D721Med (cell line): ENCODE measurements at places on chromosomes 13 and 19.

- no peak for DNase-seq
Measured at GRCh38 chr19:34888091-34888490, 38.6 kb upstream of the ZNF30 start.

- DNase-seq = no peak
Measured at GRCh38 chr13:113535381-113535781, 44.9 kb upstream of the DCUN1D2 start.

- no peak for DNase-seq
Measured at GRCh38 chr13:99467764-99468163, 33.5 kb upstream of the TM9SF2 start.

DNA sequence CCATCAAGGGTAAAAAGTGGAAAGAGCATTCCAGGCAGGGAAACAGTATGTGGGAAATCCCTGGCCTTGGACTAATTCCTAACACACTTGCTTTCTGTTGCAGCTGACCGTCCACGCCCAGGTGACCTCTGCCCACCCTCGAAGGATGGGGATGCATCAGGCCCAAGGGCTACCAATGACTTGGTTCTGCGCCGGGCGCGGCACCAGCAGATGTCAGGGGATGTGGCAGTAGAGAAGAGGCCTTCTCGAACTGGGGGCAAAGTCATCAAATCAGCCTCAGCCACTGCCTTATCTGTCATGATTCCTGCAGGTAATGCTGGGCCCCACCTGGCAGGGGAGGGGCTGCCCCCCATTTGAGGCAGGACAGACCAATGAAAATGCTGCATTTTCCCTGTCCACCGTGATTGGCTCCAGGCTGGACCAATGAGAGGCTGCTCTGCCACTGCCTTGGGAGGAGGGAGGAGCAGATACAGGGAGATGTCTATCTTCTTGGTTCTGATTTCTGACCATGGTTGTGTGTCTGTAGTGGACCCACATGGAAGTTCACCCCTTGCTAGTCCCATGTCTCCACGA lies 12.6 kb downstream of the DNASE2 start:
- DNase-seq = peak; percentile 18

DNA sequence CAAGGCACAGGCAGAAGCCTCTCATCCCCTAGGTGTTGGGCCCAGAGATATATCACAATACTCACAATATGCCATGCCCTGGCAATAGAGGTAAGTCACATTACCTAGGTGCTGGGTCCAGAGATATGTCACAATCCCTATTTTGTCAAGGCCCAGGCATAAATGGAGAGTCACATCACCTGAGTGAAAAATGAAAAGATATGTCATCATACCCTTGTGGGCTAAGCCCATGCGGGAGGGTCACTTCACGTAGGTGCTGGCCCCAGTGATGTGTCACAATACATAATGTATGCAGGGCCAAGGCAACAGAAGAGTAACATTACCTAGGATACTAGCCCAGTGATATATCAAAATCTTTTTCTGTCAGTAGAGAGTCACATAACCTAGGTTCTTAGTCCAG lies 127.0 kb downstream of the ZNF675 start:
- no peak for DNase-seq

DNA sequence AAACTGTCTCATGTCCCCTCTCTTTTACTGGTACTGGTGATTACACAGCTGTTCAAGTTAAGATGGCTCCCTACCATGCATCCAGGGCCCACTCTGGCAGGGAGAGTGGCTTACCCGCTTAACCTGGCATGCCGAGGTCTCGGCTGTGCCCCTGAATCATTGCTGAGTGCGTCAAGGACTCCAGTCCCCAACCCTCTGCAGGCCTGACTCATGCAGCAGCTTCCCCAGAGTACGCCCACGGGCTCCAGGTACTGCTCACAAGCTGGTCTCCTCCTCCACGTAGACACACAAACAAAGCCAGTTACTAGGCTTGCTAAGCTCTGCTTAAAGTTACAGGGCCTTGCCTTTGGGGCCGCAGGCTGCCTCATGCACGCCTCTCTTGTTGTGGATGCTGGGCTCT lies 447.4 kb downstream of the COG6 start:
- DNase-seq = no peak

- no peak for DNase-seq
Measured at GRCh38 chr19:35655600-35655999, 7.5 kb downstream of the COX6B1 start.

- no peak for DNase-seq
Measured at GRCh38 chr19:54449701-54450069, 686 bp downstream of the LENG8 start.

- no peak for DNase-seq
Measured at GRCh38 chr19:44003461-44004009, 778 bp downstream of the ZNF230 start.

- peak; percentile 69 for DNase-seq
Measured at GRCh38 chr19:3365836-3366752, at the start of gene NFIC. TSS of gene NFIC (plus strand) at chr19:3366583. CDS start at chr19:3366637, 54 bp downstream.

- no peak for DNase-seq
Measured at GRCh38 chr19:40445780-40446262, 1.7 kb upstream of the SERTAD3 start.

- DNase-seq = peak; percentile 77
Measured at GRCh38 chr19:13094771-13095392, 7.8 kb downstream of the LYL1 start.

DNA sequence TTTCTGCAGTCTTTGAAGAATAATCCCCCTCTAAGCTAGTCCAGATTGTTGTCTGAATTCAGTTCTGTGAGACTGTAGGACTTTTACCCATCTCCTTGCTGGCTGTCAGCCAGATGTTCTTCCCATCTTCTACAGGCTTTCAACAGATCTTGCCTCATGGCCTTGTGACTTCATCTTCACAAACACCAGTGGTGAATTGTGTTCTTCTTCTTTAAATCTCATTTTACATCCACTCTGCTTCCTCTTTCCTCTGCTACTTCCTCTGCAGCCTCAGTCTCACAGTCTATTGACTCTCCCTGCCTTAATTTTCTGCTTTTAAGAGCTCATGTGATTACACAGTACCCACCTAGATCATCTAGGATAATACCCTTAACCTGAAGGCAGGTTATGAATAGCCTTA lies 859.0 kb upstream of the SLITRK1 start:
- no peak for DNase-seq

DNA sequence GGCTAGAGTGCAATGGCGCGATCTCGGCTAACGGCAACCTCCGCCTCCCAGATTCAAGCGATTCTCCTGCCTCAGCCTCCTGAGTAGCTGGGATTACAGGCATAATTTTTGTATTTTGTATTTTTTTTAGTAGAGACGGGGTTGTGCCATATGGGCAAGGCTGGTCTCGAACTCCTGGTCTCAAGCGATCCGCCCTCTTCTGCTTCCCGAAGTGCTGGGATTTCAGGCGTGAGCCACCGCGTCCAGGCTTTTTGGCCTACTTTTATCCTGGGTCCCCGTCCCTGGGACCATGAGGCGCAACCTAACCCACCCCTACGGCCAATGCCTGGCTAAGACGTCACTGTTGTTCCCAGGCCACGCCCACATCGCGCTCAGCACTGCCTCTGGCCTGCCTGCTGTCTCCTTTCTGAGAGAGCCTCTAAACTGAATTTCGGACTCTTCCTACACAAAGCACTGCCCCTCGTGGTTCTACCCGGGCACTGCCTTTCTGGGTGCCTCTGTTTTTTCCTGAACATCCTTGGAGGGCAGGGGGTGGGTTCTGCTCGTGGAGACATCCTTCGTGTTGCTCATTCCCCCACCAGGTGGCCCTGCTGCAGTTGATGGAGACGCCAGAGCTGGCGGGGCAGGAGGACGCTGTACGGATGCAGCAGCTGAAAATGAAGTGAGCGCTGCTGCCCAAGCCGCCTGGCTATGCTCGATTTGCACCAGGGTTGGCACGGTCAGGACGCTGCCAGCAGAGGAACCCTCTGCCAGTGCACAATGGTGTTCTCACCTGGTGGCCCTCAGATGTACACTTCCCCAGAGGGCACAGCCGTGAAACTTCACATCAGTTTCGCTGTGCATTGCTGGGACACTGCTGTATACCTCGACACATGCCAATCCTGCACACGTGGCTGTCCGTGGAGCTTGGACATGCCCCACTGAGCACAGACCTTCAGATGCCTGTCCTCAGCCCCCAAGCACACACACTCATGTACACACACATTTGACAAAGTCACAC lies 2.0 kb downstream of the REX1BD start:
- DNase-seq = peak; percentile 73

GRCh38 chr19:21482863-21483276 lies 22.5 kb upstream of the ZNF429 start:
- peak; percentile 40 for DNase-seq

- no peak for DNase-seq
Measured at GRCh38 chr19:30023330-30023729, 81.3 kb downstream of the URI1 start.

DNA sequence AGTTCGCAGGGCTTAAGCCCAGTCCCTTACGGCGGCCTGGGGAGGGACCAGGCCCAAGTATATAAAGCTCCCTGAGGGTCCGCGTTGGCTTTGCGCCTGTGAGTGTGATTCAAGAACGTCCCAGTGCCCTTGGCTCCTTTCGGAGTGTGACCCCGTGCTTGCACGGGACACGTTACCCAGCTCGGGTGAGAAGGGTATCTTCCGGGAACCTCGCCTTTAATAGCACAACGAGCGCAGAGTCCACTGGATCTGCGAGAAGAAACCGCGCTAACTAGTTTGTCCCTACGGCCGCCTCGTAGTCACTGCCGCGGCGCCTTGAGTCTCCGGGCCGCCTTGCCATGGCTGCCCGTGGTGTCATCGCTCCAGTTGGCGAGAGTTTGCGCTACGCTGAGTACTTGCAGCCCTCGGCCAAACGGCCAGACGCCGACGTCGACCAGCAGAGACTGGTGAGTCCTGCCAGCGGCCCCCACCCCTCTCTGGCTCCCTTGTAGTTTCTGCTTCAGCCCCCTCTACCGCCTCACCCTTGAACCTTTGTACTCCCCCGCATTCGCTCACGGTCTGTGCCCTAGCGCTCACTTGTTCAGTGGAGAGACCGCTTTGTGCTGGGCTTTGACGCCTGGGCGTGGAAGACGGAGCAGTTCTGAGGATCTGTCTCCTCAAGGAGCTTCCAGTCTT lies at the start of gene DNAJC15:
Gene DNAJC15 (plus strand): TSS at position 298 of the 675 bp plus-strand sequence. CDS start 41 bp downstream, at position 339.
- DNase-seq = peak; percentile 54

- DNase-seq = no peak
Measured at GRCh38 chr13:92806215-92806614, 420.4 kb upstream of the GPC6 start.

- no peak for DNase-seq
Measured at GRCh38 chr13:31794452-31794851, 55.1 kb downstream of the RXFP2 start.

DNA sequence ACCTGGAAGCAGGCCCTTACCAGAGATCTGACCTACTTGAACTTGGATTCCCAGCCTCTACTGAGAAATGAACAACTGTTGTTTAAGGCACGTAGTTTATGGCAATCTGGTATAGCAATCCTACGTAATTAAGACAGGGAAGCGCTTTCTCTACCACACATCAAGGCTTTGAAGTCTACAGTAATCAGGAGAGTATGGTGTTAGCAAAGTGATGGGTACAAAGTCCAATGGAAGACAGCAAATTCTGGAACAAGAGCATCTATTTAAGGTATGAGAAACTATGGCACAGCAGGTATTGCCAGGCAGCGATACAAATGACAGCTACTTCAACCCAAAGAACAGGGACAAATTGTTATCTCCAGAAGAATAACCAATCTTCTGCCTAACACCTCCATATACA lies 3.1 kb downstream of the ZNF563 start:
- no peak for DNase-seq

- no peak for DNase-seq
Measured at GRCh38 chr13:62525652-62526051, 1110.0 kb upstream of the PCDH20 start.

GRCh38 chr13:42116225-42116624 lies 67.8 kb downstream of the DGKH start:
- DNase-seq = no peak

GRCh38 chr19:51158474-51159129 lies 16.5 kb downstream of the SIGLEC7 start:
- no peak for DNase-seq

DNA sequence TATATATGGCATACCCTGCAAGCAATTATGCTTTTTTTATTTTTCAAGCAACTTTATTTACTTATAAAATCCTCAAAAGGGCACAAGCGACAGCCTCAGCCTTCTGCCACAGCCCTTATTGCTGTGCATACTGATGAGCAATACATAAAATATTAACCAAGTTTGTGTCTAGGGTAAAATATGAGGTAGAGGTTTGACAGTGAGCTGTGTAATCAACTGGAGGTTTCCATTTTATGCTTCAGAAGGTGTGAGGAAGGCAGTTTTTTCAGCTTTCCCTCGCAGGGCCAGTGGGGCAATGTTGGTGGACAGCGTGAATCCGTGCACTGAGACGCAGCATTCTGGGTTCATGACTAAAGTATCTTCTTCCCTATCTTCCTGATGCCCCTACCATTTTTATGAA lies 310.4 kb downstream of the IRS2 start:
- no peak for DNase-seq

DNA sequence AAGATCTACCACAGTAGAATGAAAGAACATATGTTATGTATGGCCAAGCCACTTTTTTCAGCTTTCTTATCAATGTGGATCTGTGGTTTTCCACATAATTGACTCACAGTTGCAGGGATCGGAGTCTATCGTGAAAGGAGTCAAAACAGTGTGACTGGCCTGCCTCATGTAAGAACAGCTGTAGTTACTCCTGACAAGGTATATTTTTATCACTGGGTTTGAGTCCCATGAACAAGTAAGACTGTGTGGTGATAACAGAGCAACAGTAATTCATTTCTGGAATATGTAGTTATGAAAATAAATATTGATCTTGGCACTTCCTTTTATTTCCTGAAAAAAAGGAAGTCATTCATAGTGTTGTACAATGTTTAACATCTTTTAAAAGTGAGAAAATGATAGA lies 416.6 kb downstream of the KLF12 start:
- DNase-seq = no peak

- DNase-seq = no peak
Measured at GRCh38 chr13:58823701-58824100, 1192.2 kb downstream of the PCDH17 start.

GRCh38 chr13:24135674-24136300 lies 24.7 kb upstream of the SPATA13 start:
- no peak for DNase-seq

DNA sequence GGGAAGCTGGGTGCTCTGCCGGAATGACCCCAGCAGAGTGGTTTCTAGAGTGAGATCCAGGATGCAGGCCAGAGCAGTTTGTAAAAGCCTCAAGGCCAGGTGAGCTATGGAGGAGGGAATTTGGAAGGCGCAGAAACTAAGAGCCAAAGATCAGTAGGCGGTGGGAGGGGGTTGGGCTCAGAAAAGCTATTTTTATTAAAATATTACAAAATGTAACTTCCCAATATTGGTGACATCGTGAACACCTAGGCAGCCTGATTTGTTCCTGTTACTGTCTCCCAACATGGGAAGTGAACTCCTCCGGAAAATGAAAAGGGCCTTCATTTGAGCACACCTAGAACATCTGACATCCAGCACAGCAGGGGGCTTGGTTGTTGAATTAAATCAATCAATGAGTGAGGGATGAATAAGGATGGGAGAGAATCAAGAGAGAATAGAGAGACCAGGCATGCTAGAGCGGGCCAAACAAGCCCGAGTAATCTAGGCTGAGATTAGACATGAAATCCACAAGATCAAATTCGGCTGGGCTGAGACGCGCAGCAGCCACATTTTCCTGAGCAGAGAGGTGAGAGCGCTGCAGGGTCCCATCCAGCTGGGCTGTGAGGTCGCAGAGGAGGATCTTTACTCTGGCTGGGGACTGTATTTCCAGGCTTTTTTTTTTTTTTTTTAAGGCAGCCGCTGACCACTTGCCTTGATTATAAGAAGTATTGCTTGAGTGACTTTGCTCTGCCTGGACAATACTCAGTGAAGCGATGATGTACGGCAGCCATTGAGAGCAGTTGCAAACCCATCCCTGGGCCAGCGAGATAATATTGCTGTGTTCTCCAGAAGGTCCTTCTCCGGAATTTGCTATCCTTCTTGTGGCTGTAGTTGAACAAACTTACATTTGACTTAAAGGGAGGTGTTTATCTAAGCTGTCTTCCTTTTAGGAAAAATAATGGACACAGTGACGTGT lies 178.0 kb upstream of the KL start:
- no peak for DNase-seq
